ENCODE measurements at places on chromosomes 3 and 15.
A peak's percentile ranks its signal among the peaks of the same experiment; 100 is the strongest.

- H3K4me1 ChIP-seq: no peaks in the 10 kb centered on the region
- no peaks in the 10 kb centered on the region for H3K36me3 ChIP-seq
- no peak overlapping the region for H3K4me3 ChIP-seq
- no peak for DNase-seq
- no peak overlapping the region for H3K27ac ChIP-seq
- no peaks in the 10 kb centered on the region for H3K27me3 ChIP-seq
Measured at GRCh38 chr15:92610101-92610520, 45.5 kb downstream of the FAM174B start.

DNA sequence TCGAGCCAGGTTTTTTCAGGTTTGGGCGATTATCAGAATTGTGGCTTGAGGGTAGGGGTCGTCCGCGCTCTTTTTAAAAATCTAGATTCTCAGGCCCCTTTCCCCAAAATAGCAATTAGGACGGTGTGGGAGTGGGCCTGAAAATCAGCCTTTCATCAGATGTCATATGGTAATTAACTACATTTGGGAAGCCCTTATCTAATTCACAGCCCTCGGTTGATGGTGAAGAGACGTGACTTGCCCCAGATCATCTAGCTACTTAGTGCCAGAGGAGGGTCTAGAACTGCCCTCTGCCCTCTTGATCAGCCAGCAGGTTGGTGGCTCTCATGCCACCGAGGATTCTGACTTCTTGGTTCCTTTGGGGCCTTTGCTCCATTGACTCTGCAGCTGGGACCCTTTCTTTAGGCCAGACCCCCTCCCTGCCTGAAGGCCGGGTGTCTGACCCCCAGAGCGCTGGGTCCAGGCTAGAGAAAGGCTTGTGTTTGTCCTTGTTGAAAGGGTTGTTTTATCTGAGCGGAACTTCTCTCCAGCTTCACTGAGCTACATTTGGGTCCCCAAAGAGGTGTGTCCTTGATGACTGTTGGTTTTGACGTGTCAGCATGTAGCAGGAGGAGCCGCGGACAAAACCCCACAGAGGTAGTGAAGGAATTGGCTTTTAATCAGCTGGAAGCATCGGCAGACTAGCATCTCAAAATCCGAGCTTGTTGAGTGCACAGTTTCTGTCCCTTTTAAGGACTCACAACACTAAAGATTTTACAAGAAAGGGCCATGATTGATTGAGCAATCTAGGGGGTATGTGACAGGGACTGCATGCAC lies 857 bp downstream of the AEN start:
- H3K36me3 ChIP-seq: peaks cover 10% of the 10 kb centered on the region
- peaks cover 48% of the 10 kb centered on the region for H3K4me1 ChIP-seq
- H3K27ac ChIP-seq: peak overlapping the region; percentile 92
- DNase-seq: no peak
- H3K27me3 ChIP-seq: no peaks in the 10 kb centered on the region
- peak overlapping the region; percentile 81 for H3K4me3 ChIP-seq

- no peaks in the 10 kb centered on the region for H3K27me3 ChIP-seq
- peaks cover 82% of the 10 kb centered on the region for H3K4me1 ChIP-seq
- DNase-seq: no peak
- peak overlapping the region; percentile 83 for H3K27ac ChIP-seq
- no peak overlapping the region for H3K4me3 ChIP-seq
Measured at GRCh38 chr3:30347679-30348216, 258.7 kb upstream of the TGFBR2 start.

DNA sequence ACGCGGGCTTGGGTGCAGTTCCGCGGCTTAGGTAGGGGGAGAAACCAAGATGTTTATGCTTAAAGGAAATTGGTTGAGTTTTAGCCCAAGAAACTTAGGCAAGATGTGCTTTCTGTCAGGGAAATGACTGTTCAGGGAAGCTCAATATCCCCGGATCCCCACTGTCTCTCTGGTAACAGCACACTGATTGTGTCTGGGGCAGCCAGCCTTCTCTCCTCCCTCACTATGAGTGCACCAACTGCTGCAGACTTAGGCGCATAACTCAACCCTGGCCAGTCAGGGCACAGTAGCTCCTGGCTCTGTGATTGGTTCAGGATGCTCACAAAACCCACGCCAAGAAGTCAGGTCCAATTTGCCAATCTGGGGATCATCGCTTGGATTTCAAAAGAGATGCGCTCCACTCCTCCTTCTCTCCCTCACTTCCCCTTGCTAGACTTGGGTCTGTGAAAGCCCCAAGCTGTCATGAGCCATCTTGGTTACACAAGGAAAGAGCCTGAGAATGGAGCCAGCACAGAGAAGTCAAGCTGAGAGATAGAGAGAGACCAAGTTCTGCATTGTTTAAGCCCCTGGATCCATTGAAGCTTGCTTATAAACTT lies 42.5 kb upstream of the CACNA2D3 start:
- no peak for DNase-seq
- no peak overlapping the region for H3K4me3 ChIP-seq
- H3K4me1 ChIP-seq: no peaks in the 10 kb centered on the region
- H3K36me3 ChIP-seq: no peaks in the 10 kb centered on the region

GRCh38 chr3:52471371-52472238 lies 16.2 kb downstream of the NISCH start:
- H3K27me3 ChIP-seq: no peaks in the 10 kb centered on the region
- peaks cover 56% of the 10 kb centered on the region for H3K36me3 ChIP-seq
- peaks cover 59% of the 10 kb centered on the region for H3K4me1 ChIP-seq

- no peak overlapping the region for H3K4me3 ChIP-seq
- H3K4me1 ChIP-seq: peaks cover 36% of the 10 kb centered on the region
- no peaks in the 10 kb centered on the region for H3K27me3 ChIP-seq
- H3K36me3 ChIP-seq: no peaks in the 10 kb centered on the region
Measured at GRCh38 chr15:58684036-58684710, 65.3 kb downstream of the ADAM10 start.

- H3K36me3 ChIP-seq: no peaks in the 10 kb centered on the region
- peak; percentile 33 for DNase-seq
- peak overlapping the region; percentile 54 for H3K4me3 ChIP-seq
- peak overlapping the region; percentile 41 for H3K27ac ChIP-seq
Measured at GRCh38 chr3:147945968-147946519, 536.9 kb downstream of the ZIC1 start.

GRCh38 chr15:68224108-68224507 lies 5.4 kb downstream of the CLN6 start:
- no peaks in the 10 kb centered on the region for H3K27me3 ChIP-seq
- DNase-seq: no peak
- H3K4me1 ChIP-seq: peaks cover 13% of the 10 kb centered on the region
- no peak overlapping the region for H3K4me3 ChIP-seq
- no peaks in the 10 kb centered on the region for H3K36me3 ChIP-seq

DNA sequence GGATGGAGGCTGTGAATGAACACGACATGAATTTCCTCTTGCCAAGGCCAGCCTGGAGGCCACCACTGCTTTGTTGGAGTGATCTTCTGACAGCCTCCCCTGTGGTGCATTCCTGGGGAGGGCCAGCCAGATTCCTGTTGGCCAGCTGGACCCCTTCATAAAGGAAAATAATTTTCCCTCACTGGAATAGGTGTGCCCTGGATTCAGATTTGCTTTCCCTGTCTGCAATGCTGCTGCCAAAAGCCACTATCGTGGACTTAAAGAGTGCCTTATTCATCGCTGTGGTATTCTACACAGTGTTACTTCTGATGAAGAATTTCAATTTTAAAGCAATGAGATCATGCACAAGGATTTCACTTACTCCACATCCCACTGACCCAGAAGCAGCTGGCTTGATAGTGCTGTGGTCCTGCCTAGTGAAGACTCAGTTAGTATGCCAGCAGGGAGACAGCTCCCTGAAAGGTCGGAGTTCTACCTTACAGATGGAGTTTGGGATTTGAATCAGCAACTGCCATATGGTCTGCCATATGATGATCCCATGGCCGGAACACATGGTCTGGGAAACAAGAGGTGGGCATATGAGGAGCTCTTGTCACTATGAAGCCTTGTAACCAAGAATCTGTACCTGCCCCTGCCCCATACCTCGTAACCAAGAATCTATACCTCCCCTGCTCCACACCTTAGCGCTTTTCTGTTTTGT lies 145.2 kb downstream of the KLF13 start:
- no peaks in the 10 kb centered on the region for H3K36me3 ChIP-seq
- H3K27me3 ChIP-seq: no peaks in the 10 kb centered on the region
- no peak overlapping the region for H3K27ac ChIP-seq
- peaks cover 16% of the 10 kb centered on the region for H3K4me1 ChIP-seq
- H3K4me3 ChIP-seq: no peak overlapping the region

DNA sequence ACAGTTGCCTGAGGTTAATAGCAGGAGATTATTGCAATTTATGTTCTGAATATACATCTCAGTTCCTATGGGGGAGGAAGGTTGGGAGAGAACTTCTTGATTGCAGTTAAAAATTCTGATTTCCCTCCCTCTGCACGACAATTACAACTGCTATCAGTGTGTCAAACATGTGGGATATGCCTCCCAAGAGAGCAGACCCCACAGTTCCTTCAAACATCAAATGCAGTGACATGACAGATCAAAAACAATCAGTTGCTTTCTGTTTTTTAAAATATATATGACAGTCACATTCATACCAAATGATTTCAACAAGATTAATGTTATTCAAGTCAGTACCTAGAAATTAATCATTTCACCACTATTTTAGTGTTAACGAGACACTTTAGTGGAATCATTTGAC lies 639.0 kb downstream of the EDEM1 start:
- H3K4me3 ChIP-seq: no peak overlapping the region
- no peaks in the 10 kb centered on the region for H3K4me1 ChIP-seq
- no peaks in the 10 kb centered on the region for H3K36me3 ChIP-seq
- no peaks in the 10 kb centered on the region for H3K27me3 ChIP-seq
- no peak for DNase-seq

DNA sequence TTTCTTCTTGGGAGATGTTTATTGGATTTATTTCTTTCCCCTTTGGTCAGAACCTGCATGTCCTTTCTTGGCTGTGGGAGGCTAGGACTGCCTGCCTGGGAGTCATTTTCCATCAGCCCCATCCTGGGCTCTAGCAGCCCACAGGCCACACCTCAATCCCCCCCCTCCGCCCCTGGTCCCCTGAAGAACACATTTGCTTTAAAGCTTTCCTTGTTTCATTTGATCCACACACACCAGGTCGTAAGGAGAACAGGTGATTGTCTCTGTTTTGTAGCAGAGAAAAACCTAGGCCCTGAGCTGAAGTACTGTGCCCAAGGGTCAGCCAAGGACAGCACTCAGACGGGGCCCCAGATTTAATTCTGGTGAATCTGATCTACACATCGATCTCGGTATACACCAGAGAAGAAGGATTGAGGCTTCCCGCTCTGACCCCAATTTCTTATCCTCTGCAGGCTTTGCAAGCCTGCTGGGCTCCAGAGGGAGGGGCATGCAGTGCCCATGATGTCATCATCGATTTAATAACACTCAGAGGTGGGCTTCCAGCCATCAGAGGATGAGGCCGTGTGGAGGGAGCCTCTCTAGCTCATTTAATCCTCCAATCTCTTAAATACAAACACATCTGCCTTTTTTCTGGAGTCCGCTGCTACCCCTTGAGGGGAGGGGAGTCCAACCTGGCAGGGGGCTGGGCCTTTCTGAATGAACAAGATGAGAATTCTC lies 1.7 kb upstream of the CLN6 start:
- H3K4me3 ChIP-seq: no peak overlapping the region
- peaks cover 26% of the 10 kb centered on the region for H3K4me1 ChIP-seq
- H3K36me3 ChIP-seq: no peaks in the 10 kb centered on the region
- no peak overlapping the region for H3K27ac ChIP-seq
- no peak for DNase-seq

DNA sequence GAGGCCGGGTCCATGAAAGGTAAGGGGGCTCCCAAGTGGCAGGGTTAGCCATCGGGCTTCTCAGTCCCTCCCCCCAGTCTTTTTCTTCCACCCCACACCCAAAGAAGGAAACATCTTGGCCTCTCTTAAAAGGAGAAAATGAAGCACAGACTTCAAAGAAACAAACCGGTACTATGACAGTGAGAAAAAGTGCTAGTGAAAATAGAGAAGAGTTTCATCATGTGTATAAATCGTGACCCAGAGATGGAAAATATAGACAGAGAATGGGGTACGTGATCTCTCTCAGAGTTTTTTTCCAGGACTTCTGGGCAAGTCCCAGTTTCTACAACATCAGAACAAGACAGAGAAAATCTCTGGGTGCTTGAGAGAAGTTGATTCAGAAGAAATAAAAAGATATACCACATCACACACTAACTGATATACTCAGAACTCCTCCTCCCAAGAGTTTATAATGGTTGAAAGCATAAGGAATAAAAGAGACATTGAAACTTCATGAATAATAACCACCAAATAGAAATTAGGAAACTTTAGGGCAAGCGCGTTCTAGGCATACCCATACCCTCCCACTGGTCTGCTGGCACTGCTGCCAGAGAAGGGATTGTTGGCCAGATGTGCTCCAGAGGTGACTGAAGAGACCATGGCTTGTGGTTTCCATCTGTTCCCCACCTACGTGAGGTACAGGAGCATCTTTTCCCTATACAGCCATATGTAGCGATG lies 318.9 kb upstream of the CHRM5 start:
- H3K4me1 ChIP-seq: no peaks in the 10 kb centered on the region
- H3K4me3 ChIP-seq: no peak overlapping the region
- peaks cover 33% of the 10 kb centered on the region for H3K27me3 ChIP-seq
- H3K36me3 ChIP-seq: no peaks in the 10 kb centered on the region
- DNase-seq: no peak

DNA sequence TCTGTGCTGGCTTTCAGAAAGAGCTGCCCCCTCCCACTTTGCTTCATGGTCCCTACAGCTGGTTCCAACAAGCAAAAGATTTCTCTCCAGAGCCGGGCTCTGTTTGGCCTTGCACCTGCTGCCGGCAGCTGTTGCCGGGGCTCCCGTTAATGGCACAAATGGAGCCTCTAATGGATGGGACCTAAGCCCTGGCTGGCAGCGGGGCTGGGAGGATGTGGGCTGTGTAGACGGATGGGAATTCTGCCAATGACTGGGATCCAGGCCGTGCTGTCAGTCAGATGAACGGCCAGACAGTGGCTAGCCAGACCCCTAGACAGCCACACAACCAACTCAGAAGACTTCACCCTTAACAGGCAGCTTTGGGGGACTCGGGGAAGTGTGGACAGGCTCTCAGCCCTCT lies 88.0 kb downstream of the RPLP1 start:
- H3K4me1 ChIP-seq: no peaks in the 10 kb centered on the region
- no peak overlapping the region for H3K27ac ChIP-seq
- no peak for DNase-seq
- H3K27me3 ChIP-seq: peaks cover 8% of the 10 kb centered on the region
- no peaks in the 10 kb centered on the region for H3K36me3 ChIP-seq
- H3K4me3 ChIP-seq: no peak overlapping the region

- H3K27ac ChIP-seq: no peak overlapping the region
- peaks cover 16% of the 10 kb centered on the region for H3K4me1 ChIP-seq
- H3K36me3 ChIP-seq: peaks cover 46% of the 10 kb centered on the region
- no peak for DNase-seq
- H3K27me3 ChIP-seq: no peaks in the 10 kb centered on the region
Measured at GRCh38 chr3:81581966-81582599, 179.4 kb downstream of the GBE1 start.

DNA sequence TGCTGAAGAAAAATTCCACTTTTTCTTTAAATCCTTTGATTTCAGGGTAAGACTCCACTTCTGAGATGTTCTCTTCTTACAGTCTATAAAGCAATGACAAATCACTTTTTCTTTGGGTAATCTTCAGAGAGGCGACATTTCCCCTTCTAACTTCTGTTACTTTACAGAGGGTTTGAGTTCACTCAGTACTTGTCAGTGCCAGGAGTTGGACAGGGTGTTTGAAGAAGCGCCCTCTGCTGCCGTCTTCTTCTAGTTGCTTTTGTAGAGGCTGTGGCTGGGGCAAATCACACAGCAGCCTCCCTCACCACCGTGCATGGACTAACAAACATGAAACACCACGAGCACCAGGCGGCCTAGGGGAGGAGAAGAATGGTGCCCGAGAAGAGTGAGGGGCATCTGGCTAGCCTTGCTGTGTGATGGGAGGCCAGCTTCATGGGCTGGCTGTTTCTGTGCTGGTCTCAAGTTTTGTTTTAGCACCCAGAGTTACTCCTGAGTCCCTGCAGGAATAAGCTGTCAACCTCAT lies at the start of gene CD80:
Gene CD80 (minus strand): TSS at position 174 of the 523 bp plus-strand sequence. CDS start 1,886 bp downstream, outside the sequence.
- H3K4me1 ChIP-seq: peaks cover 6% of the 10 kb centered on the region
- DNase-seq: peak; percentile 43
- no peak within 1 kb of the TSS for H3K27ac ChIP-seq
- H3K4me3 ChIP-seq: no peak within 1 kb of the TSS
- H3K27me3 ChIP-seq: no peaks in the 10 kb centered on the region
